ENCODE measurements at places on chromosomes 16 and 17. TPM values are rescaled to one million over a fixed set of nuclear protein-coding genes. Genes with fewer than 3 reads are reported as not detected.
A peak's percentile ranks its signal among the peaks of the same experiment; 100 is the strongest.

DNA sequence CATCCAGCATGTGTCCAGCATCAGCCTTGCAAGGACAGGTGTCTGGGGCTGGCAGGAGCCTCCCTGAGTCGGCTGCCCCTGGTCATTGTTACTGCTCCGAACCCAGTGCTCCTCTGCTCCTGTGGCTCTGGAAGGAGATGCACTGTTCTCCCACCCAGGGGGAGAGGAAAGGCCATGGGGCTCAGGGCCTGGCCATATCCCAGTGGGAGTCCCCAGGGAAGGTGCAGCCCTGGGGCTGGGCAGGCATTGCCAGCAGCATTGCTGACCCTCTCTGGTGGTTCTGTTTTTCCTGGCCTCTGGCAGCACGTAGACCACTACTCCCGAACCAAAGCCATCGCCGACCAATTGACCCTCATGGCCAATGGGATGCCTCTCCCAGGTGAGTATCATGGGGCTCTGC, 9.6 kb downstream of the SDR42E2 start:
- no peak overlapping the region for H3K27ac ChIP-seq
- no peaks in the 10 kb centered on the region for H3K36me3 ChIP-seq
- no peaks in the 10 kb centered on the region for H3K4me1 ChIP-seq
- DNase-seq, result no peak
- H3K4me3 ChIP-seq, result no peak overlapping the region

- DNase-seq, result no peak
- no peak overlapping the region for H3K27ac ChIP-seq
- H3K4me3 ChIP-seq, result peak overlapping the region; percentile 56
- peaks cover 17% of the 10 kb centered on the region for H3K4me1 ChIP-seq
Measured at GRCh38 chr16:67013233-67013822, 15.6 kb upstream of the CBFB start.

DNA sequence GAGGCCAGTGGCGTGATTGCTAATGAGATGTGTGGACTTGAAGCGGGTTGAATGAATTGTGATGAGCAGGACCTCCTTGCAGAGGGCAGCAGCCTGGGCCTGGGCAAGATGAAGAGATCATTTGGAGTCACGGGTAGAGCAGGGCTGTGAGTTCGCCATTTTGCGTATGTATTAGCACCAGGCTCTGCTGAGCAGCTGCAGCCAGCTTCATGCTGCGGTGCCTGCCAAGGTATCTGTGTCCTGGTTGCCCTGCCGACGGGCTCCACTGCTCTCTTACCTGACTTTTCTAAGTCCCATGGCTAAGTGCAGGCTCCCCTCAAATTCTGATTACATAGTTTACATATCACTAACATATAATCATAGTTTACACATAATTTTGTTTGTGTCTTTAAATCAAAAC, 295.7 kb downstream of the SNX29 start:
- no peak overlapping the region for H3K27ac ChIP-seq
- H3K4me1 ChIP-seq, result no peaks in the 10 kb centered on the region
- no peaks in the 10 kb centered on the region for H3K36me3 ChIP-seq

The TPSG1 gene
- total RNA-seq, result not detected

DNA sequence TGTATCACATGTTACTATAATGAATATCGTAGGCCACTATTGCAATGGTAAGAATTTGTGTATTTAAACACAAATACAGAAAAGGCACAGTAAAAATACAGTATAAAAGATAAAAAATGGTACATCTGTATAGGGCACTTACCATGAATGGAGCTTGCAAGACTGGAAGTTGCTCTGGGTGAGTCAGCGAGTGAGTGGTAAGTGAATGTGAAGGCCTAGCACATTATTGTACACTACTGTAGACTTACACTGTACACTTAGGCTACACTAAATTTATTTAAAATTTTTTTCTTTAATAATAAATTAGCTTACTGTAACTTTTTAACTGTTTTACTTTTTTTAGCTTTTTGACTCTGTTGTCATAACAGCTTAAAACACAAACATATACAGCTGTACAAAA, 42.5 kb downstream of the AKAP10 start:
- DNase-seq, result no peak
- no peak overlapping the region for H3K27ac ChIP-seq
- peaks cover 35% of the 10 kb centered on the region for H3K4me1 ChIP-seq

The SLC6A4 gene
- total RNA-seq, result not detected
